Fibroblast of upper back skin (primary cell): ENCODE measurements at places on chromosomes 5 and 9.

- peak; percentile 76 for DNase-seq
These were observed 60.4 kb upstream of the RGMB start for GRCh38 chr5:98713027-98713426.

- DNase-seq, result peak; percentile 5
These were observed 783.3 kb upstream of the CDH9 start for GRCh38 chr5:27821681-27822080.

GRCh38 chr9:98074115-98074990 lies 17.8 kb downstream of the NANS start:
- DNase-seq, result peak; percentile 52

- no peak for DNase-seq
These were observed 230.4 kb upstream of the PUM3 start for GRCh38 chr9:3074247-3074646.

DNA sequence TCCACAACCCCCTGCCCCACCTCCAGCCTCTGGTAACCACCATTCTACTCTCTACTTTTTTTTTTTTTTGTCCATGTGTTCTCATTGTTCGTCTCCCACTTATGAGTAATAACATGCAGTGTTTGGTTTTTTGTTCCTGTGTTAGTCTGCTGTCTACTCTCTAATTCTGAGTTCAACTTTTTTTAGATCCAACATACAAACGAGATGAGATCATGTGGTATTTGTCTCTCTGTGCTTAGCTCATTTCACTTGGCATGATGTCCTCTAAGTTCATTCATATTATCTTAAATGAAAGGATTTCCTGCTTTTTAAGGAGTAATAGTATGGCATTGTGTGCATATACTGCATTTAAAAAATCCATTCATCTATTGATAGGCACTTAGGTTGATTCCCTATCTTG lies 130.9 kb downstream of the NMUR2 start:
- DNase-seq, result peak; percentile 28

DNA sequence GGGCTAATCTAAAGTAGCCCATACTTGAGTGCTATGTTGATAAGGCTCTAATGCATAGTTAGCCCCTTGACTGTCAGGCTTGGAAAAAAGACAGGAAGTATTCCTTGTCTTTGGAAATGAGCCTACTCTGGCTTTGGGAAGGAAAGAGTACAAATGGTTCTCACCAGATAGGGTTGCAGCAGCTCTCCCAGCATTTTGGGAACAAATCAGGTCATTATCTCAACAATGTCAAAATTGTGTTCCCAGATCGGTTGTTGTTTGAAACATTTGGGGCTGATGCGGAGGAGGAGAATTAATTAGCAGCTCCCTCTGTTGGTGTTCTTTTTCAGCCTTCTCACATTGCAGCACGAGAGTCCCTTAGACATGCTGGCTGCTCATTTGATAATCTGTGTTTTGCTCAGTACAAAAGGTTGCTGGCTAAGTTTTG lies 294.7 kb upstream of the DMRT1 start:
- no peak for DNase-seq

DNA sequence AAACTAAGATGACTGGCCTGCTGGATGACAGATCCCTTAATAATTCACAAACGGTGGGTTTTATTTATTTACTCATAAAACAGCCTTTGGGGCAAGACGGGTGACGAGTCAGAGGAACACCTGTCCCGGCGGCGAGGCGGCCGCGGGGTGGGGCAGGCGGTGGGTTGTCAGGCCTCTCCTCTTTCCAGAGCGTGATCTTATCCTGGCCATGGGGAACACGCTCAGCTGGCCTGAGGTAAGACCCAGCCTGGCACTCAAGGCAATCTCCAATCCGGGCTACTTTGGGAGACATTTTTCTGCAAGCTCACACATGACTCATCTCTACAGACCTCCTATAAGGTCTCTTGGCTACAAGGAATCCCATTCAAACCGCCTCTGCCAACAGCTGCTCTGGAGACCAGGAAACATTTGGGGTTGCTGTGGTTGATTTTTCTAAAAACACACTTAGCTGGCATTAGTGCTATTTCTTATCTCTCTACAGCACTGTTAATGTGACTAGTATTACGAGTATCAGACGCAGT lies 6.3 kb downstream of the RAPGEF1 start:
- DNase-seq, result peak; percentile 92

GRCh38 chr5:140106805-140107311 lies 7.1 kb upstream of the PURA start:
- DNase-seq, result no peak

DNA sequence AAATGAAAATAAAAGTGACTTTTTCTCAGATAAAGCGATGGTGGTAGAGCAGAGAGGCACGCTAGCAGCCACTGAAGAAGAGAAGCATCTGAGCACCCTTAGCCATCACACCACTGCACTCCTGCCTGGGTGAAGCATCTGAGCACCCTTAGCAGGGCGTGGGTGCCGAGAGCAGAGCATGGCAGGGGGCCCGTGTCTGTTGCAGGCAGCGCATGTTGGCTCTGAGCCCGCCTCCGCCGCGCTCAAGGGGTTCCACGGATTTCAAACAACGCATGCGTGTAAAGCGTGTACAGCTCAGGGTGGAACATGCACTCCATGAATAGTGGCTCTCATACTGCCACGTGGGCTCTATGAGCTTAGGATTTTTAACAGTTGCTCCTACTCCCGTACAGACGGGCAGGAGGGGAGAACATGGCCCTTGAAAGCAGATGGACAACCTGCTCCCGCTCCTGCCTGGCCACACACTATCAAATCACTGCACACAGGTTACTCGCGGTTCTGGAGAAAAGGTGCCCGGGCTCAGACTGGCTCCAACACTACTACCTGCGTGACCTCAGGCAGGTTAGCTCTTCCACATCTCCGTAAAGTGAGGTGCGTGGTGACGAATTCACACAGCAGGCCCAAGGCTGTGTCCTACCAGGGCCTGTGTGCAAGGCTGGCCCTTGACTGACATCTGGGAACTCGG lies 12.1 kb downstream of the LRRC14B start:
- DNase-seq, result no peak

- DNase-seq, result no peak
These were observed 307.3 kb upstream of the MPDZ start for GRCh38 chr9:13586587-13587374.

- DNase-seq, result no peak
These were observed 171.4 kb upstream of the SGCD start for GRCh38 chr5:156155598-156155997.

DNA sequence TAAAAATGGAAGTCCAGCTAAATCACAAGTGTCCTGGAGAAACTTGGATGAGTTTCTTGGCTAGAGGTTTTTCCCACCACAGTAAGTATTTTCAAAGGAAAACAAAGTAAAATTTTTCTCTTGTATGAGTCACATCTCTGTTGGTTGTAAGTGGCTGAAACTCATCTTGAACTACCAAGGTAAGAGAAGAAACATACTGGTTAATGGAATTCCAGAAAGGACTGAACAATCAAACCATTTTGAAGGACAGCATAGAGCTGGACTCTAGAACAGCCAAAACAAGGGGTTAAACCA lies 102.8 kb upstream of the CDKN2B start:
- DNase-seq, result peak; percentile 79

DNA sequence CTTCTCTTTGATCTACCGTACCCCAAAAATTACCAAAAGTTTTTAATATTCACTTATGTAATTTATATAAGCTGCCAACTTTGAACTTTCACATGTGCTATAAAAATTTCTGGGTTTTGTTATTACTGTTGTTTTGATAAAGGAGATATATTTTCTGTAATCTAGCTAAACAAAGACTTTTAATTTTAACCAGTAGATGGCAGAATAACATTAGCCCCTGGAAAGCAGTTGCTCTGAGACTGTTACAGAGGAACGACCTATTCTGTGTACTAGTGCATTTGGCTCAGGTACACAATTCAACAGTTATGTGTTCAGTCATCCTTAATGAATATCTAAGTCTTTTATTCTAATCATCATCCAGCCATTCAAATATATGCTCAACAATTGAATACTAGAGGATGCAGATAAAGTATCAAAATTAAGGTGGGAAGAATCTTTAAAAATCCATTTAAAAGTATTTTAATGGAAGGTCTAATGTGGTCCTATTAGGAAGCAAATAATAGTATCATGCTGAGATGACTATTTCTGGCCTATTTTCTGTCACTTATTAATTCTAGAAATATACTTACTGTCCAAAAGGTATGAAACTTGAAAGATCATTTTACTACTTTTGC lies 8.6 kb downstream of the KLHL9 start:
- peak; percentile 41 for DNase-seq

DNA sequence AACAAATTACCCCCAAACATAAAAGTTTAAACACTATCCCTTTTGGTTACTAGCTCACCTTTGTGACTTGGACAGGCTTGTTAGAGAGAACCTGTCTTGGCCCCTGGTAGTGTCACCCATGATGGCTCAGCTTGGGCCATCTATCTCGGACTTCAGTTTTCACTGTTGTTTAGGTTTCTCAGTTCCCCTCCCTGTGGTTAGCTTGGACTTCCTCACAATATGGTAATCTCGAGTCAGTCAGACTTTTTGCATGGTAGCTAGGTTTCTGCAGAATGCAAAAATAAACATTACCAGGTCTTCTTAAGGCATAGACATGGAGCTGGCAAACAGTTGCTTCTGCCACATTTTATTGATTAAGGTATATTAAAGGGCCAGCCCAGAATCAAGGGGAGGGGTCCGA lies 324.3 kb upstream of the RORB start:
- DNase-seq, result no peak

- DNase-seq, result no peak
These were observed 61.3 kb upstream of the IQGAP2 start for GRCh38 chr5:76341651-76342334.

- DNase-seq, result no peak
These were observed 67.7 kb downstream of the KCNT1 start for GRCh38 chr9:135769489-135770202.

GRCh38 chr9:109590966-109591365 lies 92.9 kb upstream of the PTPN3 start:
- no peak for DNase-seq

DNA sequence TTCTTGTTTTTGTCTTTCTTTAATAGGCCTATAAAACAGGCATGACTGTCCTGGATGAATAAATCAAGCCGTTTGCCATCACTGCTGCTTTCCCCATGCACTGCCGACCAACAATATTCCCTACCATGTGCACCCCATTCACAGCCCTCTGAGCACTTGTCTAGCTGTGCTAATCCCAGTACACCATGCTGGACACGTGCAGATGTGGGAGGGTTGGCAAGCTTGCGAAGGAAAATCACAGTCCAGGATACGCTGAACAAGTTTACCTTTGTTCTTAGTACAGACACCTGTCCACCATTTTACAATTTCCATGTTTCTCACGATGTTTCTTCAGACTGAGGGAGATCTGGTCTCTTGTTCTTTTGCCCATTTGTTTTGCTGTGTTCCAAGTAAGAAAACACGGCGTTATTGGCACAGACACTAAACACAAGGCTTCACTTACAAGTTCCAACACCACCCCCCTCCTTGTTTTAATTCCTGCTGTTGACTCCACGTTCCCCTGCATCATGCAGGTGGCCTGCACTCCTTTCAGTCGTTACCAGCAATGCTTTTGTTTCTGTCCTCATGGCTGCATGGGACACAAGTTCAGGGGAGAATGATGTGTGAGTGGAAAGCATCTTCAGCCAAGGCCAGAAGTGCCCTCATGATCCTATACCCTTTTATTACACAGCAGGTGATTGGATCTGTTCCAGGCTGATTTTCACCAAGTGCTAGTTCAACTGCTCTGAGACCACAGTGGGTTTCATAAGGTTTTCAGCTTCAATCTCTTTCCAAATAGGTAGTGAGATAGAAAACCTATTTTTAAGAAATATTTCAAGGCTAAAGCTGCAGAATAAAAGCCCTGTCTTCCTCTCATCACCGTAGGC lies 608.9 kb downstream of the IRX1 start:
- DNase-seq, result no peak

- DNase-seq, result no peak
These were observed 6.0 kb downstream of the SLC46A2 start for GRCh38 chr9:112884721-112885120.

GRCh38 chr5:143222287-143223231 lies 180.9 kb downstream of the NR3C1 start:
- DNase-seq, result no peak

DNA sequence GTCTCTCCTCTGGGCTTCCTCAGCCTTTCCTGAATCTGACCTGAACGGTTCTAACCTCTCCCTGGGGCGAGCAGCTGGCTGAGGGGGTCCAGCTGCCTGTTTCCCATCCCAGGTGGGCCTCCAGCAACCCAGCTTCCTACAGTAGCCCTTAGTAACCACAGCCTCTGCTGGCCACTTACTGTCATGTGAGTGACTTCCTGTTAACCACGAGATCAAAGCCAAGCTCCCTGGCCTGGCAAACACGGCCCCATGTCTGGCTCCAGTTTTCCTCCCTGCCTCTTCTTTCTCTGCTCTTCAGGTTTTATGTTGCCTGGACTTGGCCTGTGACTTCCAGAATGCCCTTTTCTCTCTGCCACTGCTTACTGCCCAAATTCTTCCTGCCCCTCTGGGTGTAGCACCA lies 47.2 kb upstream of the DAB2IP start:
- no peak for DNase-seq

DNA sequence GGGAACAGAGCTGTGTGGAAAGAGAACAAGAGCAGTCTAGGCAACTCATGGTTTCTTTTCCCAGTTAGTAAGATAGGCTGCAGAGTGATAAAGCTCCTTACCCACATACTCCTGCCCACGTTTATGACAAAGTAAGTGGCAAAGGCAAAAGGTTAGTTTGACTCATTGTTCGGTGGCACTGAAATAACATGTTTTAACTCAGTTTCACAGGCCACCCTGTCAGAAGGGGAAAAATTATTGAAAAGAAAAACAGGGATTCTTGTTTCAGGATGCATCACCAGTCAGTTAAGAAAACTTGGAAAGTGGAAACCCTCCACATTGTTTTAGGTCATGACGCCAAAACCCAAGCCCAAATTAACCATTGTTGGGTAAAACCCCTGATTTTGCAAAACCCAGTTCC lies 22.3 kb upstream of the DAB2 start:
- no peak for DNase-seq

DNA sequence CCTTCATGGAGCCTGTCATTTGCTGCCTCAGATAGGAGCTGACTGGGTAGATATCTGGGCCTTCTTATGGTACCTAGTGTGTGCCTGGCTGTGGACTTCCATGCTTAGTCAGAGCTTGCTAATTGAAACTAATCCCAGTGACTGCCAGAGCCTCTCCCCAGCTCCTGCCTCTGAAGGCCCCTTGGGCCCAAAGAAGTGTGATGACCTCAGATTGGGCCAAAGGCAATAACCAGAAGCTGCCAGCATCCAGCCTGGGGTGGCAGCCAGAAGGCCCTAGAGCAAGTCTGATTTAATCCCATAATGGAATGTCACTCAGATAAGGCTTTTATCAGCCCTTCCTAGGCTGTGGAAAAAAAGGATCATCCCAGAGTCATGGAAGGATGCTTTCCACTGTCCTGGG lies 17.1 kb upstream of the CDC23 start:
- DNase-seq, result peak; percentile 63

- no peak for DNase-seq
These were observed 153.2 kb downstream of the MED10 start for GRCh38 chr5:6225121-6225607.
